Mucosa of descending colon (tissue), 3 donors: ENCODE measurements at places on chromosomes 6 and 20.

GRCh38 chr20:34058831-34059230, 53.2 kb downstream of the EIF2S2 start:
- no peak for DNase-seq

DNA sequence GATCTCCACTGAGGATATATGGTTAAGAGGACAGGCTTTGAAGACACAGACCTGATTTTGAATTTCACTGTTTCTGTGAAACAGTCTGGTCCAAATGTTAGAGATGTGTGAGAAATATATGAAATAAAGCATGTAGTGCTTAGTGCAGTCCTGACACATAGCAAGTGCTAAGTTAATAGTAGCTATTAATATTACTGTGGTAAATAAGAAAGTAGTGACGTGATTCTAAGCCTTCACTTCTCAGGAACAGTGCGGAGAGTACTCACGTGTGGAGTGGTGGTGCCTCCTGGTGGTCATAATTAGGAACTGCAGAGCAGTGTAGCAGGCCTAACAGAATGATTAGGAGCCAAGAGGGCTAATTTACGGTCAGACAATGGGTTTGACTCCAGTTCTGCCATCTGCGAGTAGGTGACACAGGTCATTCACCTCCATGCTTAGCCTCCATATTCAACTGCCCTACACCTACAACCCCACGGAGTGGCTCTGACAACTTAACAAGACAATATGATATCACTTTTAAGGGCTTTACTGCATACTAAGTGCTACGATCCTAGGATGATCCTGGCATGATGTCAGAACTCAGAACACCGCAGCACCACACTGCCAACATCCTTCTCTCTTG, 106.2 kb downstream of the JPH2 start:
- DNase-seq, result peak; percentile 86

DNA sequence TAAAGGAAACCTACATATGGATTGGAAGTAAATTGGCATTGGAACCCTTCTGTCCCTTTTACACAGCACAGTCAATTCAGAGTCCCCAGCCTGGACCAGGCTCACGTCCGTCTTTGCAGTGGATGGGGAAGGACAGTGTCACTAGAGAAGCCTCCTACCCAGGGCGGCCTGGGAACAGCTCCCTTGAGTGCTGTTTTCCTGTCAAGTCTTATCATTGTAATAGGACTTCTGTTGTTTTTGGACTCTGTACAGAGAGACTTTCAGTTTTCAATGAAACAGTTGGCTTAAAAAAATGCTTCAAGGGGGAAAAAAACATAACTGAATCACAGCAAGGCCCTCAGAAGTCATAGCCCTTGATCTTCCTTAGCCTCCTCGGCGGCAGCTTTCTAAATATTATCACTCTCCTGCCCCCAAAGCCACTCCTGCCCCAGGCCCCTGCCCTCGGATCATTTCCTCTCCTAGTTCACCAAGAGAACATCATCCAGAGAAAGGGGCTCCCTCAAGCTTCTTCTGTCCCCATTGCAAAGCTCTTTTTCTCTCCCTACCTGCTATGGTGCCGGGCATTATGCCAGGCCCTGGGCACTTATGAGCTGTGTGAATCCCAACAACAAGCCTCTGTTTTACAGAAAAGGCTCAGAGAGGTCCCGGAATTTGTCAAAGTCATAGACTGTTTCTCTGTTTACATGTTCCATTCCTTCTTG, 37.8 kb upstream of the CNKSR3 start:
- DNase-seq, result no peak

DNA sequence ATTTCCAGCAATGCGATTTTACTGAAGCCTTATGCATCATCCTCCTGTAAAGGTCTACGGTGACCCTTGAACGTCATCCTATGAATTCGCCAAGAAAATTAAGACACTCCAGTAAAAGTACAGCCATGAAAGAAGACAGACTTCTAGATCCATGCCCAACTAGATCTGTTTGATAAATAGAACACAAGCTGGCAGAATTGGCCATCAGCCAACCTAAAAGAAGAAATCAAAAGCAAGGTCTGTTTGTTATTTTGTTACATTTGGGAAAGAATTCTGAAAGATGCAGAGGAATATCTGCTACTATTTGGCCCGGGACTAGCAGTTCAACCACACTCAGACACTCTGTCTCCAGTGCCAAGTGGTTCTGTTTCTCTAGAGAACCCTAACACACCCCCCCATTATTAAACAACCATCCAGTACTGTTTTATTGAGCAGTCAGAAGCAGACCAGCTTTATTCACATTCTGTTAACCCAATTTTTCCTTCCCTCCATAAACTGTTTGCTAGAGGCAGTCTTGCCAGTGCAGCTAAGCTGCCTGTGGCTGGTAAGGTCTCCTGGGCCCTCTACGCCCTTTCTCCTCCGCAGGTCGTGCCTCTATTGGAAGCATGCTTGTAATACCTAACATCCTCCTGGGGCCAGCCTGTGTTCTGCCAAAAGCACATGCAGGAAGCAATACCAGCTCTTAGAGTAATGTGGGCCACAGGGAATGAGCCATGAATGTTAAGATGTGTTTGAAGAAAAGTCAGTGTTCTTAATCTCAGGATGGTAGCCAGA, 30.7 kb downstream of the LY86 start:
- DNase-seq, result no peak

DNA sequence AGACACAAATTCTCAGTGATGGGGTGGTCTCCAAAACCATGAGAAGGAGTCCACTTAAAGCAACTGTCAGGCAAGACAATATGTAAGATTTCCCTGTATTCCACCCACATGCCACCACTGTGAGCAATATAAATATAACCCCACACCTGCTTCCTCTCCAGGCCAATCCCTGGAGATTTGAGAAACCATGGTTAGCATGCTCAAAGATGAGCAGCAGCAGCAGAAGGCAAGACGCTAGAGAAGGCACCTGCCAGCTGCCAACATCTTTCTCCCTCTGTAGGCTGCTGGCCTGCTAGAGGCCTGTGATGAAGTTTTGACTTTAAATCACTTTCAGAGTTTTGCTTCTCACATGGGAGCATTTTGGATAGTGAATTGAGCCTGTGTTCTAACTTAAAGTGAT, 7.9 kb upstream of the SOD2 start:
- no peak for DNase-seq

DNA sequence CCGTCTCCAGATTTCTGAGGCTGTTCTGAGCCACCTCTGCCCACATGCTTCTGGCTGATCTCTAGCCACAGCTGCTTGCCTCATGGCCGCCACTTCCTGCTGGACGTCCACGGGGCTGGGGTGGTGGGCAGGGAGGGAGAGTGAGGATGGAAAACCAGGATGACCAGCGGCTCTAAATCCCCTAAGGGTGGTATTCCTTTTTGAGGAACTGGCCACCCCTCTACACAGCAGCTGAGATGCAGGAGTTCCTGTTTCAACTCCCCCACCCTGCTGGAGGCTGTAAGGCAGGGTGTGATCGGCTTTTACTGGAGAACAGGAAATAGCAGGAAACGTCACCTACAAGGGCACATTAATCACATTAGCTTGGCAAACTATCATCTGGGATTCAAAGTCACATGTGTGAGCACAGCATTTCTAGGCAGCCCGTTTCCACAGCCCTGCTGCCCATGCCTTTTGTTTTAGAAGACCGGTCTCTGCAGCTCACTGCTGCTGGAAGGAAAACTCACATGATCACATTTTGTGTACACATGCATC, 181.6 kb upstream of the ECI2 start:
- peak; percentile 80 for DNase-seq
